Activated gamma-delta T cell treated with Interleukin-2 at 50 U/mL for 16 hours (primary cell): ENCODE measurements at places on chromosomes 12 and 14.

DNA sequence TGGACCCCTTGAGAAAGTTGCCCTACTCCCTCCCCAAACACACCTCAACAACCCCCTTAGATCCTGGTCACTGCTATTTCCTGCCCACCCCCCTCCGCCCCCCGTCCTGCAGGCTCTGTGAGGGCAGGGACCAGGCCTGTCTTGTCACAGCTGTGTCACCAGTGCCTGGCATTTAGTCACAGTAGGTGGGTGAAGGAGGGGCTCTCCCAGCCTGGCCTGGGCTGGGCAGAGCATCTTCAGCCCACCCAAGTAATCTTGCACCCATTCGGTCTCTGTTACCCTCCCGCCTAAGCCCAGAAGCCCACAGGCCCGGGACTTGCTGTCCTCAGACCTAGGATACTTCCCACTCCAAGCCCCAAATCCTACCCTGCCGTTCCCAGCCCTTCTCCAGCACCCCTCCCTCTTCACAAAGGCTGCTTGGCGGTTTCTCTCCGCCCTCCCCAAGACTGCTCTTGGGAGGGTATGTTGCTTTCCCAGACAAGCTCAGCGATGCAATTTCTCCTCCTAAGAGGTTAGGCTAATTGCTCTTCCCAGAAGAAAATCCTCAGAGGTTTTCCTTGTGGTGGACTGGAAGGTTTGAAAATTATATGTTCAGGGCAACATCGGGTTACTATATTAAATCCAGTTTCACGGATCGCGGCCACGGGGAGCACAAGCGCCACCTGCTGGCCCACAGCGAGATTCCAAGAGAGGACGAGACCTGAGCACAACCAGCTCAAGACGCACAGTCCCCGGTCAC lies 50.8 kb upstream of the ZFP36L1 start:
- DNase-seq, result peak; percentile 77

- DNase-seq, result no peak
These were observed 218.3 kb upstream of the DAAM1 start for GRCh38 chr14:58969951-58970751.

DNA sequence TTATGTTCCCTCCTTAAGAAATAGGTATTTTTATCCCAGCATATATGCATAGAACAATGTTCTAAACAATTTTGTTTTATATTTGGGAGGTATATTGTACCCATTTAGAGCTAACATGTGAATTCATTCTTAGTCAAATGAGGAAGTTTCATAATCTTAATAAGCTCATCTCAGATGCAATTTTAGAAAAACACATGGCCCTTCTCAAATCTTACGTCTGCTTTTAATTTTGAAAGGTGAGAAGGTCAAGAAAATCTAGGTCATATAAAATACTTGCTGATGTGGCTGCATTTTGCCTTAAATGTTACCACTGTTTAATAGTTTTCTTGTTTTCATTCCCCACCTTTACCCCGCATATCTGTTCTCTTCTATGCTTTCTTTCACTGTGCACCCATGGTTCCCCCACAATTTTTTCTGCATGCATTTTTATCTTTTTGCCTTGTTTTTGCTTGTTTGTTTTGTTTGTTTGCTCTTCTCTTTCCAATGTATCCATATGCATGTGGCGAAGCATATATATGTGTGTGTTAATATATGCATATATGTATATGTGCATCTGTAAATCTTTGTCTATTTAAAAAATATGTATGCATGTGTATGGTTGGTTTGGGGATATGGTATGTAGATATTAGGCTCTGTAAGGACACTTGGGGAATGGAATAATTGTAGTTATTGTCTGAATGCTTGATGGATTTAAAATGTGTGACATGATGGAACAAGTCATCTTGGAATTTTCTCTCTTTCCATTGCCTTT lies 317.1 kb downstream of the BCAT1 start:
- DNase-seq, result no peak

- no peak for DNase-seq
These were observed 3.6 kb upstream of the SSTR1 start for GRCh38 chr14:38203929-38204718.

GRCh38 chr14:96263347-96264199 lies 7.6 kb downstream of the BDKRB1 start:
- no peak for DNase-seq

- DNase-seq, result no peak
These were observed 18.4 kb downstream of the DAAM1 start for GRCh38 chr14:59206892-59207291.

DNA sequence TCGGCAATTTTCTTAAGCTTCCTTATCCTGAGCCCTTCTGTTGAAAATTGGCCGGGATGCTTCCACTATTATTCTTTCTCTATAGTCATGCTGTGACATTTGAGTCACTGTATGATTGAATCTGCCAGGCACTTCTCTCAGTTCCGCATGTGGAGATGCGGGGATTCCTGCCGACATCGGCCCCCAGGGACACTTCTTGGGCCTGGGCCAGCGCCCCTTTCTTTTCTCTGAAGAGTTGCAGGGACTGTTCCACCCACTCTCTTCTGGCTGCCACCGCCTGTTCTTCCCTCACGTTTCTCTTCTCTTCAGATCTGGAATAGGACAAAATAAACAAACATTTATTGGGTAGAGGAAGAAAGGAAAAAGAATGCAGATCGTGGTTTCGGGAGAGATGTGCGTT lies 310.1 kb downstream of the ETNK1 start:
- no peak for DNase-seq

DNA sequence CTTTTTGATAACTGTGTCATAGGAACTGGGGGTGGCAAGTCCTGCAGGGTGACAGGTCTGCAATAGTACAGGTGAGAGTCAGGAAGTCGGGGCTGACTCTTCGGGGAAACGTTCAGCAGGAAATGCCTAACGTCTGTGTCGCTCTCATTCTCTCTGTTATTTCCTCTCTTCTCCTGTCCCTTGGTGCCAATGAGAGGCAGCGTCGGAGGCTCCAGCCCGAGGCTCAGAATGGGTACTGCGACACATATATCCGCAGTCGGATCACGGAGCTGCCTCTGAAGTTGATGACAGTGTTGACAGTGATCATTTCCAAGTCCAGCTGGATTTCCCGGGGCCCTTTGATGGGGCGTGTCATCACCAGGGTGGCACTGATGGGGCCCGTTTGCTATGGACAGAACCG lies 2.7 kb upstream of the TC2N start:
- peak; percentile 69 for DNase-seq

DNA sequence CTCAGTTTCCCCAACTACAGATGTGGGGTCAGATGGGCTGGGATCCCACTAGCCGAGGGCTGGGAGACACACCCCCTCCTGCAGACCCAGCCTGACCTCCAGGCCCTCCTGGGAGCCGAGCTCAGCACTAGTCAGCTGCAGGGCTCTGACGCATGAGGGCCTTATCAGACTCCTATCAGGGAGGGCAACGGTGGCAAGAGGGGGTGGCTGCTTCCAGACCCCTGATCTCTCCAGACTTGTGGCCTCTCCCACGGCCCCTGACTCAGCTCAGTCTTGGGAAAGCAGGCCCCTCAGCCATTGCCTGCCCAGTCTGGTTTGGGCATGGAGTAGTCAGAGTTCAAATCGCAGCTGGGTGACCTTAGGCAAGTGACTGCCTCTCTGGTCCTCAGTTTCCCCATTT lies 2.5 kb downstream of the RASAL1 start:
- no peak for DNase-seq

DNA sequence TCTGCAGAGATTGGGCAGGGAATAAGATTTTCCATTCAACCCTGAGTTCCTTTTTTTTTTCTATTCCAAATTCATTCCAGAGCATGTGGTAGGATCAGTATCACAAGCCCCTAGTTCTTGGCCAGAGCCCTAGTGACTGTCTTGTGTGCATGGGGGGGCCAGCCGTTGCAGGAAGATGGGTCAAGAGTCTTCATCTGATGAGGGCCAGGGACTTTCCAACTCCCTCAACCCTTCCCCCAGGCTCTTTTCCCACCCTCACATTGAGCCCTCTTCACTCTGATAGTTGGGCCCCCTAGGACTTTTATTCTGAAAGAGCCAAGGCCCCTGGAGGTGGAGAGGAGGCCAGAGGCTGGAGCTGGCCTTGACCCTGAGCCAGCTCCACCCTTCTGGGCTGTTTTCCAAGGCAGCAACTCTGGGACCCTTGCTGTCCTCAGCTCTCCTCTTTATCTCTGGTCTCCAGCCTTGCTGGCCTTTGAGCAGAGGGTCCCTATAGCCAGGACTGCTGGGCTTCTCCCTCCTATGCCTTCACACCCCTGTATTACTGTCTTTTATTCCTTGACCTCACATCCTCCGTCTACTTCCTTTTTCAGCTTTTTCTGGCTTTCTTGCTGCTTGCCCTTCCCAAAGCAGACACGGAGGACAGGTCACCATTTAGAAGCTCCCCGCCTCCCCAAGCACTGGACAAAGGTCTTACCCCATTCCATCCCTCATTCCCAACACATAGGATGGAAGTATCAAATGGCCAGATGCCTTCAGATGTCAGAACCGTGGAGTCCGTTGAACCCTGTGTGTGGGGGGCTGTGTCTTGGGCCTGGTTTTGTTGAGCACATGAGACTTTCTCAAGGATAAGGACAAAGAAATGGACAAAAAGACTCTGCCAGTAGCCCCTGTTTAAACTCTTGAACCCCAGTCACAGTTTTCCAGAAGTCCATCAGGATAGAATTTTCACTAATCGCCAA lies 5.6 kb downstream of the RBP5 start:
- no peak for DNase-seq

DNA sequence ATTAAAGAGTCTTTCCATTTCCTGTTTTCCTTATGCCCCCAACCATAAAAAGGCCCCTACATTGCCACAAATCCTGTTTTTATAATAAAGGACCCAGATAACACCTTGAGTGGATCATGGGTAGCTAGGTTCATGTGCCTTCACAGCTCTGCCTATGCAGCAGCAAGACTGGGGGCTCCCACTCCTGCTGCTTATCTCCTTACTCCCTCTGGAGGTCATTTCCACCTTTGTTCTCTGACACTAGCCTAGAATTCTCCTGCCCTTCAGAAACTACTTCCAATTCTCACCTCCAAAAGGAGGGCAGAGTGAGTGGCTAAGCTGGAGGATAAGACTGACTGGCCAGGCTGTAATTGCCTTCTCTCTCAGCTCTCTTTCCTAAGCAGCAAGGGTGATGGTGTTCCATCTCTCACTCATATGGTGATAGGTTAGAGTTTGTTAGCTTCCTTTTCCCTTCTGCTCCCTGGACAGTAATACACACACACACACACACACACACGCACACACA lies 20.0 kb upstream of the STAC3 start:
- DNase-seq, result no peak

GRCh38 chr14:54815016-54815415 lies 87.6 kb downstream of the GCH1 start:
- no peak for DNase-seq

- no peak for DNase-seq
These were observed 66.6 kb downstream of the DIO3 start for GRCh38 chr14:101627915-101628262.

DNA sequence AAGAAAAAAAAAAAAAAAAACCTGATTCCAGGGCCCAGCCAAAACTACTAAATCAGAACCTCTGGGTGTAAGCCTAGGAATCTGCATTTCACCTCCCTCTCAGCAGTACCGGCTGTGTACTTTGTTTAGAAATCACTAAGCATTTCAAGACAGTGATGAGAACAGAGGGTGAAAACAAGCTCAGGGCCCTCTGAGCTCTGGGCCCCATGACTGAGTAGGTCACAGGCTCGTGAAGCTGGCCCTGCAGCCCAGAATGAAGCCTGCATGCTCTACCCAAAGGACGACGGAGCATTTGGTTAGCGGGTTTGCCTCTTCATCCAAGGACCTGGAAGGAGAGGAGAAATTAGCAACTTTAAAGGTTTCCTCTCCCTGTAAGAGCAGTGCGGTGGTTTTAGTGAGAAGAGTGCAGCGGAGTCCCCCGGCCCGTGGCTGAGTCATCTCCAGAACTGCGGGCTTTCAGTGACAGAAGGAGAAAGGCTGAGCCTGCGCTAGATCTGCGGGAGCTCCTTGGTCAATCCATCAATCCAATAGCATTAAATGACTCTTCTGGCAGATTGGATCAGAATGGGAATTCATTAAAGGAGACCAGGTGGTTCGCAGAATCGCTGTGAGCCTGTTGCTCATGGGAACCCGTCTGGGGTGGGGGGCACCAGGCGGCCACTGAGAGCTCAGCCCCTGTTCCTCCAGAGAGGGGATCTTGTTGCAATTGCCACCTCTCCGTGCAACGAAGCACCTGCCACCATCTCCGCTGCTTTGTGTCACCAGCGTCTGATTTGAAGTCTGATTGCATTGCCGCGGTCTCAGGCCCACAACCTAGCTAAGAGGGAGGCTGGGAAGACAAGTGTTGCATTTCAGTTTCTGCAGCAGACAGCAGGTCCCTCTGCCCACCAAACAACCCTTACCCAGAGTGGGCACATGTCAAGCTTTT lies 7.3 kb downstream of the IL31 start:
- DNase-seq, result no peak

DNA sequence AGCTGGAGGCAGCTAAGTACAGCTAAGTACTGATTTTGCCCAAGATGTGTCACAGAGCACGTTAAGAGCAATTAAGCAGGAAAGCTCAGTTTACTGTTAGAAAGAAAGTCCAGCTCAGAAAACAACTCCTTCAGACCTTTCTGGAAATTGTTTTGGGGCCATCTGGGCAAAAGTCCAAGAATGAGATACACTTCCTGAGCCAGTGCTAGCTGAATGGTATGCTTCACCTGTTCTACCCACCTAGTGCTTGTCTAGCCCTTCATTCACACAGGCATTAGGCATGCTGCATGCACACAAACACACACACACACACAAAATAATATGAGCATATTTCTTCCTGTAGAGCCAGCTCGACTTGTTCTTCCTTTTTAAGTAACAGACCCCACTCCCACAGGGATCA lies 6.6 kb upstream of the IKZF4 start:
- DNase-seq, result no peak

DNA sequence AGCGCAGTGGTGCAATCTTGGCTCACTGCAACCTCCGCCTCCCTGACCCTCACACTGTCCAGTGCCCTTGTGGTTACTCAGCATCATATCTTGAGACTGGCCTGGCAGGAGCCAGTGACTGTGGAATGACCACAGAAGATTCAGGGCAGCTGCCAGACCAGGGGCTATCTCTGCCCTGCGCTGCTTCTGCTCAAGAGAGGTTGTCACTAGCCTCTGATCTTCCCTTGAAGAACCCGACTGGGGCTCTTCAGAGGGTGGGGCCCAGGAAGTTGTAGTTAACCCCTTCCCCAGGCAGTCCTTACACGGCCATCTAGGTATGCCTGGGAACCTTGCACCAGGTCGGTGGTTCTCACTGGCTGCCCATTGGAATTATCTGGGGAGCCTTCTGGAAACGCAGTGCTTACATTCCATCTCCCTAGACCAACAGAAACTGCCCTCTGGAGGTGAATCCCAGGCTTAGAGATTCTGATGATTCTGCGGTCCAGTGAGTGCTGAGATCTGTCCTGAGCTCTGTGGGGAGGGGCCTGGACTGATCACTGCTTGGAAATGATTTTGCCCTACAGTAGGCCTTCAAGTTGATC lies 41.4 kb downstream of the PLEKHG3 start:
- DNase-seq, result no peak

DNA sequence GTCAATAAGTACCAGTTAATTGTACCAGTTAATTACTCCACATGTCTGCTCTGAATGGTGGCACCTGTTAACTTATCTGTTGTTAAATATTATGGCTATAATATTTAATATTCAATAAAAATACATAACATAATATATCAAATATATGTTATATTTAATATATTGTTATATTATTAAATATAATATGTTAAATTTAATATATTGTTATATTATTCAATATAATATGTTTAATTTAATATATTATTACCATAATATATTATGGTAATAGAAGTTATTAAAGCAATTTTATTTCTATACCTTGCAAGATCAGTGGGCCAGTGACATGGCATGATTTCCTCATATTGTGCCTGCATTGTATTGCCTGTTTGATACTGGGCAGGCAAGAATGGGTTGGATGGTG lies 98.4 kb downstream of the TBC1D30 start:
- no peak for DNase-seq

GRCh38 chr14:99478128-99478527 lies 2.5 kb downstream of the SETD3 start:
- DNase-seq, result no peak

- no peak for DNase-seq
These were observed 3.1 kb downstream of the HOXC8 start for GRCh38 chr12:54011665-54012532.
